ENCODE measurements at places on chromosomes 4 and X.

DNA sequence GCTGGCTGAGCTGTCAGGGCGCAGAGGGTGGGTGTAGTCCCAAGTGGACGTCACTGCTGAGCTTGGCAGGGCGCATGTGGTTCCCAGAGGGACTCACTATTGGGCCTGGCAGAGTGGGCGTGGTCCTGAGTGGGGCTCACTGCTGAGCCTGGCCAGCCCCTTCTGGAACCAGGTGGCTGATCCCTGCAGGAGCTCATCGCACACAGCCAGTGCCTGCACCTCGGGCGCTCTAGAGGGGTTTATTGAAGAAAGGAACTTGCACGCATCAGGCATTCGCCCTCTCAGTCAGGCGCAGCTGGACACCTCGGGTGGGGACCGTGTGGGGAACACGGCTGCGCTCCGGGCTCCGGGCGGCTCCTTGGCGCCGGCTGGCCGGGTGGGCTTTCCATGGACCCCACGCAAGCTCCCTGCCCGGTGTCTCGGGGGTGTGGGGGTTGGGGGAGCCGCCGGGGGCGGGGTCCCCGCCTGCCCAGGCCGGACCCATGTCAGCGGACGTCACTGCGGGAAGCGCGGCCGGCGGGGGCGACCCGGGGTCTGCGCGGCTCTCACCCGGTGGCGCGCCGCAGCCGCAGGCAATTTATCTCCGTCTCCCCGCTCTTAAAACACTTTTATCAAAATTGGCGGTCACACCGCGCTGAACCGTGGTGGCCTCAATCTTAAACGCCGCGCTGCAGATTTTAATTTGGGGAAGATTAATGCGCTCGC is 65.4 kb upstream of the NKX1-1 start:
- DNase-seq = no peak

GRCh38 chr4:26763648-26764047 is 97.0 kb upstream of the STIM2 start:
- DNase-seq = peak; percentile 64

GRCh38 chr4:112954286-112954685 is 95.2 kb upstream of the ANK2 start:
- no peak for DNase-seq

GRCh38 chr4:96145601-96146000 is 305.7 kb downstream of the PDHA2 start:
- DNase-seq = no peak

DNA sequence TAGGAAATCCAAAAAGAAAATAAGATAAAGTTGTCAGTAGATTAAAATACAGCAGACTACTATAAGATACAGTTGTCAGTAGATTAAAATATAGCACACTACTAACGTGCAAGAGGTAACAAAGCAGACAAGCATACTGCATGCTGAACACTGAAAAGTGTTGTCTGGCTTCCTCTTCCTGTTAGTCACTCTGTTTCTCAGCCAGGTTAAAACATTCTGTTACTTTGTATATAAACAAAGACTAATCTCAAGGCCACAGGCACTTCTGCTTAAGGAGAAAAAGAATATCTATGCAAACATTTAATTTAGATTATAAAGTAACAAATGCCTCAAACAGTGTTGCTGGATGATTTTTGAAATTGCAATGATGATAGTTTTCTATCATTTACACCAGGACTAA is 41.0 kb upstream of the SCD5 start:
- no peak for DNase-seq

DNA sequence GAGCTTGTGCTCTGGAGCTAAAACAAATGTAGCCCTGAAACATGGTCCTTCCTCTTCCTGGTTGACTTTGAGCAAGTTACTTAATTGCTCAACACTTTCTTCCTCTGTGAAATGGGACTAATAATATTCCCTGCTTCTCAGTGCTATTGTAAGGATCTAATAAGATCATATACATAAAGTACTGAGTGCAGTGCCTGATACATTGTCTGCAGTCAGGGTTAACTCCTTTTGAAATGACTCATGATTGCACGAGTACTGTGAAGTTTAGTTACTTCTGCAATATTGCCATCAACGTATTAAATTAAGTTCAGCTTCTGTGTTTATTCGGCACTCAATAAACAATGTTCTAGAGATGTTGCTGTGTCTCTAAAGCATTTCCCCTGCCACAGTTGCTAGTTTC is 91.8 kb upstream of the HPRT1 start:
- DNase-seq = peak; percentile 68

DNA sequence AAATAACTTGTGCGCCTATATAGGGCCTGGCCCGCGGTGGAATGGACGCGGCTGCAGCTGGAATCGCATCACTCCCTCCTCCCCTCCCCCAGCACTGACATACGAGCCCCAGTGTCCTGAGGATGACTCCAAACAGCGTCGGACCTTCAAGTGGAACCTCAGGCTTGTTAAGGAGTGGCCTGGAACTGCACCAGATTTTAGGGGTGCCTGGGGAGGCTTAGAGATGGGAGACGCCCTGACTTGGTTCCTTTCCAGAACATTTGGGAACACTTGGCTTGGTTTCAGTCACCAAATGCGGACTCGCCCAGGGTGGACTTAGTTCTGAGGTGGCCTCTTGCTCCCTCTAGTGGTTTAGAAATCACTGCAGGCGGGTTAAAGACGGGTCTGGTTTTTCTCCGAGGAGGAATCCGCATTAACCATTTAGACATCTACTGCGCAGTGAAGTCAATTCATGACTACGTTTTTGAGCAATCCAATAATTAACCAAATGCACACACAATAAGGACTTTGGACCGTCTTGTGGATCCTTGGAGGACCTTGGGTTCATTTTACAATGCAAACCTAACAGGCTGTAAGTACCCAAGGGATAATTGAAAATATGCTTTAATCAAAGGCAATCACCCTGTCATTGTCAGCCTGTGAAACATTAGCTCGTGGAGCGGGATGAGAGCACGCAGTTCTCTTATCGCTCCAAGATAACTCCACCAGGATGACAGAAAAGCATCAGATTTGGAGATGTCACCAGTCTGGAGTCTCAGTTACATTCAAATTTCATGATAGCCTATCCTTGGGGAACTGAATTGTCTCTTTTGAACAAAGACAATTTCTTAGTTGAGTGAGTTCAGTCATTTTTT is 11.2 kb upstream of the PDGFRA start:
- peak; percentile 83 for DNase-seq

GRCh38 chr4:166363198-166363597 is 490.2 kb downstream of the TLL1 start:
- no peak for DNase-seq

GRCh38 chr4:10461091-10461849 is 4.0 kb upstream of the ZNF518B start:
- peak; percentile 72 for DNase-seq

DNA sequence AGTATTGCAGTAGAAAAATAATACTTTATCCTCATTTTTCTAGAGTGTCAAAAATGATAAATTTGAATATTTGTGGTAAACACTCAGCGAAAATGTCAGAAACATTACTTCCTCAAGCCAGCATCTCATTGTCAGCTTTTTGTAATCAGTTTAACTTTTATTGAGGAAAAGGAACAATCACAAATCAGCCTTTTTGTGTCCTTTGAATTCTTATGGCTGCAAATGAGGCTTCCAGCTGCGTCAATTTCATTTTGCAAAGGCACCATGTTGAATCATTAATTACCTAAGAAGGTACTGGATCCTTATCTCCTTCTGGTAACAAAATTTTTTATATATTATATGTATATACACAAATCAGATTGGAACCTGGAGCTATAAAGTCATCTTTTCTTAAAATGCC is 442.6 kb upstream of the CPEB2 start:
- no peak for DNase-seq
